ENCODE measurements at places on chromosomes 4 and X.

DNA sequence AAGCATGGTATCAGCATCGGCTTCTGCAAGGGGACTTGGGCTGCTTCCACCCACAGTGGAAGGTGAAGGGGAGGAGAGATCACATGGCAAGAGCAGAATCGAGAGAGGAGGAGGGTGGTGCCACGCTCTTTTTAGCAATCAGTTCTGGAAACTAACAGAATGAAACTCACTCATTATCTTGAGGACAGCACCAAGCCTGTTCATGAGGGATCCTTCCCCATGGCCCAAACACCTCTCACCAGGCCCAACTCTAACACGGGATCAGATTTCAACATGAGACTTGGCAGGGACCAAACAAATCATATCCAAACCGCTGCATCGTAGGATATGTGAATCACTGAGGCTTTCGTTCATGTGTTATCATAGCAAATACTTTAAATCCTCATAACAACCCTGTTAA is 125.5 kb downstream of the GPC3 start:
- DNase-seq: no peak

- DNase-seq: no peak
Observed at GRCh38 chrX:121191779-121192178, 144.4 kb downstream of the GLUD2 start.

GRCh38 chr4:9877123-9877522 is 95.7 kb downstream of the DRD5 start:
- DNase-seq: no peak

DNA sequence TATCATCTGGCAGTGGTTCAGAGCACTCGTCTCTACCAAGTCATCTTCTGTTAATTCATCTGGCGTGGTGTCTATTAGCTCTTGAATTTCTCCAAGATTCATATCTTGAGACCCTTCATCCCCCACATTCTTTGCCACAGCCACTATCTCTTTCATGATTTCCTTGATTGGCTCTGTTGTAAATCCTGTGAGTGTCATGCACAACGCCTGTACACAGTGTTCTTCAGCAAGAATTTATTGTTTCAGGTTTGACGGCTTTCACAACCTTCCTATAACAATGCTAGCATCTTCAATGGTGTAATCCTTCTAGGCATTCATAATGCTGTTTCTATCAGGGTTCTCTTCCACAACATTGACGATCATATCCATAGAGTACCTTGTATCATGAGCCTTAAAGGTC is 30.9 kb downstream of the MGST2 start:
- no peak for DNase-seq

DNA sequence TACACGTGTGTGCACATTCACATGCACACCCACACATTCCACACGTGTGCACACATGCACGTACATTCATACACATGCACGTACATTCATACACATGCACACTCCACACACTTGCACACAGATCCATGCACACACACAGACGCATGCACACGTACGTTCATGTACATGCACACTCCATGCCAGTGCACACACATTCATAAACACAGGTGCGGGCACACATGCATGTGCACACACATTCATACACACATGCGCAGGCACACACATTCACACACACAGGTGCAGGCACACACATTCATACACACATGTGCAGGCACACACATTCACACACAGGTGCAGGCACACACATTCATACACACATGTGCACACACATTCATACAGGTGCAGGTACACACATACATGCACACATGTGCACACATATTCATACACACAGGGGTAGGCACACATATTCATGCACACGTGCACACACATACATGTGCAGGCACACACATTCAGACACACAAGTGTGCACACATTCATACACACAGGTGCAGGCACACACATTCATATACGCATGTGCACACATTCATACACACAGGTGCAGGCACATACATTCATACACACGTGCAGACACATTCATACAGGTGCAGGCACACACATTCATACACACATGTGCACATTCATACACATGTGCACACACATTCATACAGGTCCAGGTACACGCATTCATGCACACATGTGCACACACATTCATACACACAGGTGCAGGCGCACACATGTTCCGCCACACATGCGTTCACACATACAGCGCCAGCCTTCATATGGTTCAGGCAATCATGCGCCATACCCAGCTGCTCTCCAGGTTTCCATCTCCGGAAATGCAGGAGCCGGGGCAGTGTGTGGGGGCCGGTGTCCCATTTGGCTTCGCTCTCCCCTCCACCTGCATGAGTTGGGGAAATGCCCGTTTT is 124.8 kb downstream of the HMX1 start:
- no peak for DNase-seq

GRCh38 chr4:183337349-183337748 is 15.1 kb upstream of the CLDN24 start:
- DNase-seq: no peak

DNA sequence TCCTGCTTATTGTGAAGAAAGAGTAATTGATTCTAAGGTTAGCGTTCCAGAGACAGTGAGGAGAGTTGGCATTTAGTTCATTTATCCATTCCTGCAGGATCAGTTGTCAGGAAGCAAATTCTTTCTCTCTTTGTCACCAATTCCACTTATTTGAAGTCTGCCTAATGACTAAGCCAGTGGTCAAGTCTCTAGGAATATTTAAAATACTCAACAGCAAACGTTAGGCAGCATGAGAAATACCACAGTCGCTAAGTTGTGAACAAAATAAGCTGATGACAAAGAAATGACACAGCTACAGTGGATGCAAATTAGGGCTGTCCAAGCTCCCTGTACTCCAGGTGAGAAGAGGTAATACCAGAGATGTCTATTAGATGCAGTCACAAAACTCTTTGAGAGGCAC is 6.6 kb upstream of the MAGEB17 start:
- DNase-seq: no peak

- DNase-seq: no peak
Observed at GRCh38 chrX:20571611-20572010, 304.9 kb upstream of the RPS6KA3 start.

GRCh38 chr4:1623821-1624518 is 60.1 kb downstream of the FAM53A start:
- DNase-seq: no peak

GRCh38 chr4:1196421-1197183 is 24.2 kb upstream of the SPON2 start:
- no peak for DNase-seq

- no peak for DNase-seq
Observed at GRCh38 chrX:32825009-32825408, 386.3 kb downstream of the DMD start.

- DNase-seq: no peak
Observed at GRCh38 chr4:165814256-165815020, 58.6 kb upstream of the TLL1 start.

DNA sequence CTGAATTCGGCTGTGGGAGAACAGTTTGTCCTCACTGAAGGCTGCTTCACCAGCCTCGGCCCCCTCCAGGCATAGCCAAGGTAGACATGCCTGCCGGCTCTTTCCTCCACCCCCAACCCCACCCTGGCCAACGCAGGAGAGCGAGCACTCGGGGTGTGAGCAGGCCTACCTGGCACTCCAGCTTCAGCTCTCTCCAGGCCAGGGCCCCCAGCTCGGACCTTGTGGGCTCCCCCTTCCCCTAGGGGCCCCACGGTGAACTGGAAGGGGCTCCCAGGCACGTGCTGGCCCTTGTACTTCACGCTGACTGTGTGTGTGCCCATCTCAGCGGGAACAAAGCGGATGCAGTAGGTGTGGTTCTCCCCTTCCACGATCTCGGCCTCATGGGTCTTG is 22.4 kb downstream of the FLNA start:
- no peak for DNase-seq

DNA sequence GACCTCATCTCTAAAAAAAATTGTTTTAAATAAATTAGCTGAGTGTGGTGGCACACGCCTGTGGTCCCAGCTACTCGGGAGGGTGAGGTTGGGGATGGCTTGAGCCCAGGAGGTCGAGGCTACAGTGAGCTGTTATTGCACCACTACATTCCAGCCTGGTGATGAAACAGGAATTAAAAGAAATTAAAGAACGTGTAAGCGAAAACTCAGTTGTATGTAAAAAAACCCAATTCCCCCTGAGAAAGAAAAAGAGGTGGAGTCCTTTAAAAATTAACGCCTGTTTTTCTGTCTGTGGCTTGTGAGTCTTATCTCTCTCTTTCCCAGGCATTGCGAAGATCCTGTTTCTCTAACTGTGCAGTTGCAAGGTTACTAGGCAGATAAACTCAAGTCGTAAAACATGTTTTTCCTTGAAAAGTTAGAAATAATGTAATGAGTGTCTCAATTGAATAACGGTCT is 22.1 kb downstream of the EPGN start:
- no peak for DNase-seq

- no peak for DNase-seq
Observed at GRCh38 chr4:121050300-121050699, 22.0 kb downstream of the NDNF start.

DNA sequence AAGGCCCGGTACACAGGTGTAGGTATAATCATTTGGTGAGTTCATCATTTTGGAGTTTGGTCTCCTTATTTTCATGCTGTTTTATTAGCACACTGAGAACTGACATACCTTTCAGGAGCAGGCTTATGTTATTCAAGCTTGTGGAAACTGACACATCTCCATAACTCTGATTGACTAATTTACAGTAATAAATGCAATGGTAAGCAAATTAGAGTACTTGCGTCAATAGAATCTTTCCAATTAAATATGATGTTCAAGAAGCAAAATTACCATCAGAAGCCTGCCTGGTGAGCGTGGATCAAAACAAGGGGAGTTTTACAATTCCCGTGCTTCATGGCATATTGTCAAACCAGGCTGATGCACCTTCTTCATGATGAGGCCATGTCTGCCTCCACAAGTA is 210.7 kb upstream of the GPRIN3 start:
- no peak for DNase-seq

- DNase-seq: no peak
Observed at GRCh38 chr4:163071308-163071707, 95.4 kb downstream of the NAF1 start.

GRCh38 chrX:150607201-150607600 is 38.8 kb downstream of the MTM1 start:
- DNase-seq: no peak

DNA sequence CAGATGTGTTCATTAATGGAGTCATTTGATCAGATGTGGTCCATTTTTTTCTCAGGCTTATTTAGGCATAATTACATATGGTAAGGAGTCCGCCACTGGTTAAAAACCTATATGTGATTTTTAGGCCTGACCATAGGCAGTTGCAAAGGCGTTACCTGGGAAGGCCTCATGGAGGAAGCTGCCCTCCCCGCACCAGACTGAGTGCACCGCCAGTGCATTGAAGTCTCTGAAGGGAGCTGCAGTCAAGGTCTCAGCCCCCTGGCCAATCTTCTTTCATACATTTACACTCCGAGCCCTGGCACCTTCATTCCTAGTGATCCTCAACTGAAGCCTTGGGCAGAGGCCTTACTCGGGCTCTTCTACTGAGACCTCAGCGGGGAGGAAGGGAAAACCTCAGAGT is 898.2 kb upstream of the AGA start:
- DNase-seq: no peak

DNA sequence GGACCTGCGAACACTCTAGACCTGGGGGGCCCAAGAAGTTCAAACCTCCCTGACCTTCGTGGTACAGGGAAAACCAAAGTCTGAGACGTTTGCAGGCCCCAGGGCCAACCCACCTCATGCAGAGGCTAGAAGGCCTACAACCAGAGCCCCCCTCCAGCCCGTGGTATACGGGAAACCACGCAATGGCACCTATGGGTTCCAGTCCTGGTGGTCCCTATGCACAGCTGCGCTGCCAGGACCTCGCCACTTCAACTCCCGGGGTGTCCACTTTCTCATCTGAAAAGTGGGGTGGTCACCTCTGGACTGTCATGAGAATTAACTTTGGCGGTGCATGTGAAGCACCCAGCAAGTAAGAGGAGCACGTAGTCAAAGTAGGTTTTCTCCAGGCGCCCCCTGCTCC is 8.4 kb upstream of the MSX1 start:
- no peak for DNase-seq

DNA sequence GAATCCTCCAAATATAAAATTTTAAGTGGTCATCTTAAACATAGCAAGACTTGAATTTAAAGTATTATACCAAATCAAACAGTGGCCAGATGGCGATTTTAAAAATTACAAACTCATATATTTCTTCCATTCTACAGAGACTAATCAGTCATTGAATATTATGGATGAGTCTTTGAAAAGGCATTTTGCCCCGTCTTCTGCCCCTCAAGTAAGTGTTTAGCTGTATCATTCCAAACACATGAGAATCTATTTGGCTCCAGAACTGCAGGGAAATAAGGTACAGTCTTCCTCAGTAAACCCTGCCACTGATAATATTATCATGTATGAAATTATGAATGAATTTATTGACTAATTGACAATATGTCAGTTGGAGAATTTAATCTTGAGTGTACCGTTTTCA is 191.0 kb downstream of the SLC7A11 start:
- DNase-seq: no peak

GRCh38 chr4:2077537-2078460 is 18.7 kb downstream of the NAT8L start:
- no peak for DNase-seq

- DNase-seq: no peak
Observed at GRCh38 chr4:21304540-21304887, 604.3 kb downstream of the PACRGL start.

- DNase-seq: no peak
Observed at GRCh38 chrX:100673397-100673953, 29.5 kb downstream of the SRPX2 start.

- DNase-seq: no peak
Observed at GRCh38 chr4:36310216-36310615, 28.8 kb downstream of the DTHD1 start.

GRCh38 chrX:43633757-43634156 is 22.3 kb upstream of the MAOA start:
- no peak for DNase-seq

- DNase-seq: no peak
Observed at GRCh38 chr4:168907119-168907698, 102.8 kb downstream of the CBR4 start.

DNA sequence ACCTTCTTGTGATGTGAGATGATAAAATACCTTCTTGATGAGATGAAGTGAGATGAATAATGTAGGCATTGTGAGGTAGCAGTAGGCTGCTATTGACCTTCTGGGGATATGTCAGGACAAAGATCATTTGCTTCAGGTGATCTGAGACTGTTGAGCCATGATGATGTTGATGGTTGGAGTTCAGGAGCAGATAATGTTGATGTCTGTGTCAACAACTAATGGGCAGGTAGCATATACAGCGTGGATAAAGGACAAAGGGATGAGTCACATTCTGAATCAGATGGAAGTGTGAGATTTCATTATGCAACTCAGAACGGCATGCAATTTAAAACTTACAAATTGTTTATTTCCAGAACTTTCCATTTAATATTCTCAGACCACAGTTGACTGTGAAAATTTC is 57.3 kb downstream of the RAP1GDS1 start:
- no peak for DNase-seq

GRCh38 chrX:46178763-46179162 is 366.5 kb downstream of the ZNF674 start:
- no peak for DNase-seq

- DNase-seq: no peak
Observed at GRCh38 chr4:62360156-62360545, 1160.0 kb downstream of the ADGRL3 start.

Data from naive thymus-derived CD4-positive, alpha-beta T cell (primary cell).